ENCODE measurements at places on chromosomes 5 and 9. TPM values are rescaled to one million over a fixed set of nuclear protein-coding genes. Genes with fewer than 3 reads are reported as not detected.
A peak's percentile ranks its signal among the peaks of the same experiment; 100 is the strongest.

- ATAC-seq, result no peak
Observed at GRCh38 chr5:136006164-136006563, 22.6 kb upstream of the TGFBI start.

DNA sequence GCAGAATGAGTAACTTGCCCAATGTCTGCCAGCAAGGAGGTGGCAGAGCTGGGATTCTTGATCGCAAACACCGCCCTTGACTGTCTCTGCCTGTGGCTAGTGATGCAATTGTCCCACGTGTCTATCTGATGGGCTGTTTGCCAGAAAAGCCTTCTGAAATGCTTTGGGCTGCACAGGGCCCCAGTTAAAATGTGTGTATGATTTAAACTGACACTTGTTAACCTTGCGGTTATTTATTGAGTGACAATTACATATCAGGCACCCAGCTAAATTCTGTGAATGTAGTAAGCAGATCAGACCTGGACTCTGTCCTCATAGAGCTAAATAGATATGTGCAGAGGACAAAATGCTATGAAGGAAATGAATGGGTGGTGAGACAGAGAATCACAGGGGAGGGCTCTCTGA lies 11.6 kb upstream of the IL12B start:
- ATAC-seq, result peak; percentile 31

GRCh38 chr5:123227216-123227615 lies 138.2 kb downstream of the PRDM6 start:
- no peak for ATAC-seq

Gene BTNL8
- 0.37 TPM for total RNA-seq

Gene MVB12B
- 8.0 TPM for total RNA-seq

GRCh38 chr9:131635892-131636291 lies 90.6 kb downstream of the PRRT1B start:
- no peak for ATAC-seq

DNA sequence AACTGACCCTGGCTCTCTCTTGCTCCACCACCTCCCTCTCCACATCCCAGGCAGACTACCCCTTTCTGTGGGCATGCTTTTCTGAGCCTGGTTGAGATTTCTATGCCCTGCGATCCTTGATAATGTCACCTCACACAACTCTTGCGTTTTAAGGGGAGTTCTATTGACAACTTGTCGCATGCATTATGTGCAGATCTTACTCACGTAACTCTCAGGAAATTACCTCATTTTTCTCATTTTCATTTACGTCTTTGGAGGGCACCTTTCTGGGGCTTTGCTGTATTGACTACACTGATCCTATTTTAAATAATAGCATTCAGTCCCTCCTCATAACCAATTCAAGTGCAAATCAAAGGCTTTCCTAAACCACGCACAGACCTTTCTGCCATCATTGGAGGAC lies 140.4 kb upstream of the WWC1 start:
- ATAC-seq, result no peak

Gene CATSPER3
- 0.32 TPM for total RNA-seq

Gene LNPEP
- 38.6 TPM for total RNA-seq

- no peak for ATAC-seq
Observed at GRCh38 chr9:131010482-131011273, 1.7 kb downstream of the LAMC3 start.

GRCh38 chr9:5892456-5893133 lies 1.9 kb downstream of the MLANA start:
- peak; percentile 34 for ATAC-seq

DNA sequence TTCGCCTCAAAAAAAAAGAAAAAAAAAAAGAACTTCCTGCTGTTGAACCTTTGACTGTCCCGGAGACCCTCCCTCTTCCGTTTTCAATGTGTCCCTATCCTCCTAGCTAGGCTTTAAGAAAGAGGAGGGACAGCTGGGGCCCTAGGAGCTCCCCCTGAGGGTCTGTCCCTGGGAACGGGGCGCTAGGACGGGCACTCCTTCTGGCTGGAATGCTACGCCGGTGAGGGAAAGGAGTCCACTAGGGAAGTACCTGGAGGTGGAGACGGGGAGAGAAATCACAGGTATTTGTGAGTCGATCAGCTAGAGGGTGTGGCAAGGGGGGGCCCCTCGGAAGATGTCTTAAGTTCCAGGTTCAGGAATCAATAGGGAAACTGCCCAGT lies 4.6 kb downstream of the SIT1 start:
- ATAC-seq, result peak; percentile 17

- no peak for ATAC-seq
Observed at GRCh38 chr5:11075035-11075805, 314.2 kb upstream of the DAP start.

Gene TPPP
- total RNA-seq, result 1.7 TPM

DNA sequence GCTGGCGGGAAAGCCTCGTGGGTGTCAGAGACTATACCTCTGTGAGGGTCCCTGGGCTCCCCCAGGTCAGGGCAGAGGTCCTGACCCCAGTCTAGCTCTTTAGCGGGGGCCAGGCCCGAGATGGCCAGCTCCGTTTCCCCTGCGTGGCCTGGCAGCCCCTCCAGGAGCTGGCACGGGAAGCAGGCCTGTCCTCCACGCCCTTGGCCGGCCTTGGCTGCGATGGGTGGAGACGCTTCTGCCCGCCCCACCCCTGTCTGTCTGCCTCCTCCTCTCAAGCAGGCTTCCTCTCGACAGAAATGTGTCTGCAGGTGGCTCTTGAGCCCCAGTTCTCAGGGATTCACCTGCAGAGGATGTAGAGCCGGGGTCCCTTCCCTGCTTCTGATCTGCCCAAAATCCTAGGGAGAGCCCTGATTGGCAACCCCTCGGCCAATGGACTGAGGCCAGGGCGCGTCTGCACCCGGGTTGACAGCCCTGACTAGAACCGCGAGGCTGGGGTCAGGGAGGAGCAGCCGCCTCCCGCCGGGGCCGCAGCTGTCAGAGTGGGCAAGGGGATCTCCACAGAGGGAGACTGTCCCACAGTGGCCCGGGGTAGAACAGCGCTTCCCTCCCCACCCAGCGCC lies 2.6 kb upstream of the GRIN1 start:
- peak; percentile 47 for ATAC-seq

- ATAC-seq, result no peak
Observed at GRCh38 chr5:1831677-1832313, 30.6 kb downstream of the NDUFS6 start.

DNA sequence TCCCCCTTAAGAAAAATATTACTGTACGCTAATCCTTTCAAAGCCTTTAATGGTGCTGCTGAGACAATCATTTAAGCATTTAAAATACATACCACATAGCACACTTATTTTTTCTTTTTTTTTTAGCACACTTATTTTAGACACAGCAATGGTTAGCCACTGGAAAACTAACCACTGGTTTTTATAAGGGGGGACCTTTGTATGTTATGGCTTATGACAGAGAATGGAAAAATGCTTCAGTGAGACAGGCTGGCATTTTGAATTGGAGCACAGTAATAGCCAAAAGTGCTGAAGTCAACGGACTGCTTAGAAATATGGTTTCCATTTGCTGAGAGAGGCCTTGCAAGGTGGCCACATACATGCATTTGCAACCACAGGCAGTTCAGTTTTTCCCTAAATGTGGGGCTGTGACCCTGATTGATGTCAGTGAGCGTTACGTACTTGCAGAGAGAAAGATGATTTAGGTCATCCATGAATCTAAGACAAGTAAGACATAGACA lies 28.5 kb downstream of the AOPEP start:
- no peak for ATAC-seq

DNA sequence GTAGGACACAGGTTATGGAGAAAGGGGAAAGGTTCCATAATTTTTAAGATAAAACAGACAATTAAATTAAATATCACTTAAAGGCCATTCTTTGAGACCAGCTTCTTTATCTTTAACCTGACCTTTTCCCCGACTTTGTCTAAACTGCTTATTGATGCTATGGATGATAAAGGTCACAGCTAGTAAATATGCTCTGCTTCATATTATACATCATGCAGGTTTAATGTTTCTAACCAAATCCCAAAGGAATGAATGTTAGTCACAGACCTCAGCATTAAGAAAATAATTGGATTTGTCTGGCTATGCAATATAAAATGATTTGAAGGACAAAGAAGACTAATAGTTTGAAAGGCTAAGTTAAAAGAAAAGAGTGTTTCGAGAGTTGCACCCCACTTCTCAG lies 147.6 kb downstream of the ST8SIA4 start:
- ATAC-seq, result no peak

DNA sequence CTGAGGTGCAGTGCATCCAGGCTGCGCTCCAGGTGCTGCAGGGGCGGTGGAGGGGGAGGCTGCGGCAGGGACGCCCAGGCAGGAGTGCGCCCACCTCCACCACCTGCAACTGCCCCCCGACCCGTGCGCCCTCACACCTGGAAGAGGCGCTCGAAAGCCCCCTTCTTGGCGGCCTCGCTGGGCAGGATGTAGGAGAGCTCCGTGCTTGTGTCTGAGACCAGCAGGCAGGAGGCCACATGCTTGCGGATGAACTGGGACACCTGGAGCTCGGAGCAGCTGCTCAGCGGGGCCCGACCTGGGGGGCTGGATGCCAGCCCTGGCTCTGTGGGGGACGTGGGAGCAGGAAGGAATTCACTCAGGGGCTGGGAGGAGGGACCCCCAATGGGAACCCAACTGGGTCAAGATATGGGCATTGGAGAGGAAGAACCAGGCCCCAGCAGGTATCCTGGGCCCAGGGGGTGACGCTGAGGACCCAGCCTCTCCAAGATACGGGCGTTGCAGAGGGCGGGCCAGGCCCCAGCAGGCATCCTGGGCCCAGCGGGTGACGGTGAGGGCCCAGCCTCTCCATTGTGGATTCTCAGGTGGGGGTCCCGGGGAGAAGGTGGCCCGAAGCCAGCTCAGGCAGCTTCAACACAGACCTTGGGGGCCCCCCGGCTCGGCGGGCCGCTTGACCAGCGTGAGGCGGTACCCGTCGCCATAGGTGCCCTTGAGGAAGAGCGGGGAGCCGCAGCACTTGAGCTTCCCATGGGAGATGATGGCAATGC lies 13.1 kb downstream of the ABCA2 start:
- ATAC-seq, result no peak

- no peak for ATAC-seq
Observed at GRCh38 chr5:83003791-83004190, 73.4 kb downstream of the TMEM167A start.

Gene FAM200C
- 4.1 TPM for total RNA-seq

DNA sequence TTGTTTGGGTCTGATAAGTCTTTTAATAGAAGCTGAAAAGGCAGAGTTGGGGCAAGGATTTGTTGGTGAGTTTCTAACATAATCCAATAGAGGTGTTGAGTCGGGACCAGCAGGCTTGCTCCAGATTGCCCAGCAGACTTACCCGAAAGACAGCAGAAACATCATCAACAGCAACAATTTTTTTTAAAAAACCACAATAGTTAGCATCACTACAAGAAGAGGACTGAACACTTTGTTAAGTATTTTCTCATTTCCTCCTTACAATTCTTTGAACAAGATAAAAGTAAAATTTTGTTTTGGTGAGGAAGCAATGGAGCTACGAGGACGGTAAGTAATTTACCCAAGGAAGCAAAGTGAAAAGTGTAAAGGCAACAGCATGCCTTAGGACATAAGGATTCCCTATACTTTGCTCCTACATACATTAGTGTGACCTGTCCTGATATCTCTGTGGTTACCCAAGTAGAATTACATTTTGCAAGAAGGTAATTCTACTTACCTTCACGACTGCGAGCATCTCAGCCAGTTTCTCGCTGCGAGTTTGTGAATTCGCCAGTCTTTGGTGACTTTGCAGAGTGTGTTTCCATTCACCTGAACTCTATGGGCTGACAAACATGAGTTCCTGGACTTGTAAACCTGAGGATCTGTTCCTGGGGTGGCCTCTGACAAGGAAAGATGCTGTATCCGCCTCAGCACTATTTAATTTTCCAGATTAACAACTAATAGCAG lies 13.2 kb downstream of the ITK start:
- no peak for ATAC-seq

Gene DAB2
- 93.8 TPM for total RNA-seq

- no peak for ATAC-seq
Observed at GRCh38 chr9:88075506-88075905, 62.8 kb downstream of the SPATA31C2 start.

DNA sequence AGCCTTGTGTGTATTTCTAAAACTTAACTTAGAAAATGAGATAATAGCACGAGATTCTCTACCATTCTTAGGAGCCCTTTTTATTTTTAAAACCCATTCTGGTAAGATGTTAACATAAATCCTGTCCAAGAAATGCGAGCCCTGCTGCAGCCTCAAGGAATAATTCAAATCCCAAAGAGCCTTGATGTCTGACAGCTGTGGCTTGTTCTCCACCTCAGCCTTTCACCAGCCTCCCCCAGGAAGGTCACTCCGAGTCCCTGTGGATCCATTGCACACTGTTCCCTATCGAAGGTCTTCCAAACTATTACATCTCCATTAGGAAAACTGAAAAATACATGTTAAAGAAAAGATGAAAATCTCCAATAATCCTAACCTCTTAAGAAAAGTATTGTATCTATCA lies 98.5 kb upstream of the S1PR3 start:
- ATAC-seq, result peak; percentile 16

- no peak for ATAC-seq
Observed at GRCh38 chr5:43000914-43001313, 39.2 kb downstream of the ANXA2R start.

DNA sequence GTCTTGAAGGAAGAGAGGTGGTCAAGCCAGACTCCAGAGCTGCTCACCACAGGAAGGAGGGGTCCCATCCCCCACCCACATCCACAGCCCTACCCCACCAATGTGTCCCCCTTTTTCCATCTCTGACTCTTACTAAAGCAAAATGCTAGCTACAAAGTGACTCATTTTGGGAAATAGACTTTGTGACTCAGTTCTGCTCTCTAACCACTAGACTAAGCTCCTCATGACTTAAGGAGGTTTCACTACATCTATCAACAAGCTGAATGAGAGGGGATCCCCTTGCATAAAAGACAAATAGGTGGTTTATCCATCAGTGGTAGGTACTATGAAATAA lies 35.1 kb upstream of the ADRB2 start:
- no peak for ATAC-seq

GRCh38 chr5:154518438-154518867 lies 40.4 kb upstream of the HAND1 start:
- no peak for ATAC-seq

- ATAC-seq, result peak; percentile 30
Observed at GRCh38 chr5:9324348-9325077, 221.4 kb downstream of the SEMA5A start.

- no peak for ATAC-seq
Observed at GRCh38 chr9:133788045-133788818, 50.1 kb upstream of the SARDH start.

DNA sequence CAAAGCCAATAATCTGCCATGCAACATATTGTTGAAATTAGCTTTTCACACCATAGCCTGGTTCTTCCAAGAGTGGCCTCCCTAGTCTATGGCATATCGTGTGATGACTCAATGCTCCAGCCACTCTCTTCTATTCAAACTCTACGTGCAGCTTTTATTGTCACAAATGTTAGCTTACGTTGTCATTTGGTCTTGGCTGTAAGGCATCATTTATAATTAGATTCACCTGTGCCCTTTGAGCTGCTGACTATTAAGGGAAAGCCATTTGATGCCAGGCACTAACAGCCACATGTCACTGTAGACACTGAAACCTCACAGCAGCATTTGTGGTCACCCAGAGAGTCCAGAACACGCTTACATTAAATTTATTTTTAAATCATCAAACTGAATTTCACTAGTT lies 66.8 kb downstream of the APBA1 start:
- ATAC-seq, result peak; percentile 64

GRCh38 chr5:2387634-2388325 lies 363.7 kb downstream of the IRX2 start:
- no peak for ATAC-seq
